ENCODE measurements at places on chromosomes 11 and 22.

- DNase-seq: peak; percentile 95
These were observed 13.4 kb downstream of the TNKS1BP1 start for GRCh38 chr11:57311109-57311936.

GRCh38 chr22:44584256-44584902, 86.3 kb upstream of the RTL6 start:
- DNase-seq: no peak

GRCh38 chr11:96551136-96551535, 161.3 kb downstream of the JRKL start:
- no peak for DNase-seq

DNA sequence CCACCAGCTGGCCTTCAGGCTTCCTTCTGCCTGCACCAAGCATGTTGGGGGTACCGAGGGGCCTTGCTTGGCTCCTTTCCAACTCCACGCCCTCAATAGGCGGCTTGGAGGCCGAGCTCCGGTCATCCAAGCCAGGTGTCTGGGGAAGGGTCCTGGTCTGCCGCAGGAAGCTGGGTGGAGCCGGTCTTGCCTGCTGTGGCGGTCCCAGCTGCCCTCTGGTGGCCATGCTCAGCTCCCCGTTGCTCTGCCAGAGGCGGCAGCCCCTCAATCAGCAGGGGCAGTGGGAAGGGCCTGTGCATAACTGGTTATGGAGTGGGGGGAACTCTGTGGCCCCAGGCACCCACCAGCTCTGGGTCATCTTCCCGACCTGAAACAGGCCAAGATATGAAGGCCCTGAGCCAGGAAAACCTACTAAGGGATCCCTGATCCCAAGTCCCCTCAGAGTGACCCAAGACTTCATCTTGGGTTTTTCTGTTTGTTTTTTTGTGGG, 3.2 kb downstream of the ARVCF start:
- DNase-seq: no peak

- DNase-seq: peak; percentile 91
These were observed 754 bp downstream of the NUP50 start for GRCh38 chr22:45164270-45165088.

DNA sequence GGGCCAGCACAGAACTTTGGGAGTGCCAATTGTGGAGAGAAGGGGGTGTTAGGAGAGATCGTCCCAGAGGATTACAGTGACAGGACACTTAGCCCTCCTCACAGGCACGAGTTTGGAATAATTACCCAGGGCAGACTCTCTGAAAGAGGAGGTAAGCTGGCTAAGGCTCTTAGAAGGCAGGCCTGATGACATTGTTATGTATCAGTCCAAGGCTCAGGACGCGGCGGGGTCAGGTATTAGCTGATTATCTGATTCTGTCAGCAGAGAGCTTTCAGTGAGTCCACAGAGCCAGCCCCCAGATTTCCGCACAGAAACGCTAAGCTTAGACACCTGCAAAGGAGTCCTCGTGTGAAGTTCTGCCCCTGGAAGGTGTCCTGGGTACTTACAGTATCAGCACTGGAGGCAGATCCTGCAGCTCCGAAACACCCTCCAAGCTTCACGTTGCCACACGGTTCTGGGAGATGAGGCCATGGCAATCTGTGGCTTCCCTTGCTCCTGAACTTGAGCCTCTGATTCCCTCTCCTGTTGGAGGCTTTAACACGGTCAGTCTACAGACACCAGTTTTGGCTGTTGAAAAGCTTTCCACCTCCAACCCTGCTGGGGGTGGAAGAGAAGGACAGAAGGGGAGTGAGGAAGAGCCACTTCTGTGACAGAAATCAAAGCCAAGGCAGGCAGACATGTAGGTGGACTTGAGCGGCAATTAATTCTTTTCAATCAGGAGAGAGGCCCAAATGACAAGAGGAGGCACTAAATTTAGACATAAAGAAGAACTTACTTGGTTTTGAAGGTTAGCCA, 123.6 kb upstream of the CADM1 start:
- DNase-seq: no peak

DNA sequence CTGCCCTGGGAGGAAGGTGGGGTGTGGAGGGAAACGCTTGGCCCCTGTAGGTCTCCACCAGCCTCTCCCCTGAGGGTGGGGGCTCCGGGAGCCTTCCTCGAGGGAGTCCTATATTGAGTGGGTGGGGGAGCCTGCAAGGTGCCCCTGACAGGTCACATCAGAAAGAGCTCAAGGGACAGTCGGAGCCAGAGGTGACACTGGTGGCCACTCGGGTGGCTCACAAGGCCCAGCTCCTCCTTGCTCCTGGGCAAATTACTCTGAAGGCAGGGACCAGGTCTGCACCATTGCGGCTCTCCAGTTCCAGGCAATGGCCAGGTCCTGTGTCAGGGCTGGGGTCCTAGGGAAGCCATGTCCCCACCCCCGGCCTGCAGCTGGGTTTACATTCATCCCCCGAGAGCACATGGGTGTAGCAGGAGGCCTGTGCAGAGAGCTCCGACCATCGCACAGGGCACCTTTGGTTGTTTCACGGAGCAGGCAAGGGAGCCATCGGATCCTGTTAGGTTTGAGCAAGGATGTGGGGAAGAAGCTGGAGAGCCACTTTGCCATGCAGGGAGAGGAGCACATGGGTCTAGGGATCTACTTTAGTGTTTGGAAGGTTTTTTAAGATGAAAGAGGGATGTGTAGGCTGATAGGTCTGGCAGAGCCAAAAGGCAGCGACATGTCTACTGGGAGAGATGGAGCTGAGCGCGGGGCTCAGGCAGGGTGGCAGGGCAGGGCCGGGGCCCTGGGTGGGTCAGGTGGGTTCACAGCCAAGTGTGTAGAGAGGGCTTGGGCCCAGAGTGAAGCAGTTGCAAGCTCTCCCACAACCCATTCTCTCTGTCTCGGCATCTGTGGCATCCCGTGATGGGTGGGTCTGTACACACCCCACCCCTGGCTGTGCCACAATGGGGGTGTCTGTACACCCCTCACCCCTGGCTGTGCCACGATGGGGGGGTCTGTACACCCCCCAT, 14.8 kb downstream of the CCND1 start:
- DNase-seq: no peak

GRCh38 chr11:130175898-130176297, 16.3 kb downstream of the ST14 start:
- DNase-seq: no peak

DNA sequence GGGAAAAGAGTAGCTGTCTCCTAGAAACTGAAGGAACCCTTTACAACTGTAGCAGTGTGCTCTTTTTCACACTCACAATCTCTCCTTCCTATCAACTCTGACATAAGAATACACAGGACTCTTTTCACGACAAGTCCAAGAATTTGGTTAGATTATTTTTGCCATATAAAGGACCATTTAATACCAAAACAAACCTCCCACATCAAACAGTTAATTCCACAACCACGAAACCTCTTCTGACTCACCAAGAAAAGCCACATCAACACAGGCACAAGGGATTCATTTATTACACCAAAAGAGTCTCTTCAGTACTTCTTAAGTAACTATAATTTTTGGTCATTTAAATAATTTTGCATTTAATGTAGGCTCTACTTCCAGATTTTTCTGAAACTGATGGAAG, 222.6 kb upstream of the PITPNB start:
- DNase-seq: no peak

- DNase-seq: no peak
These were observed 6.5 kb downstream of the ARSA start for GRCh38 chr22:50621356-50621880.

All from lower leg skin (tissue), 4 donors.